ENCODE measurements at places on chromosomes 4 and X.

DNA sequence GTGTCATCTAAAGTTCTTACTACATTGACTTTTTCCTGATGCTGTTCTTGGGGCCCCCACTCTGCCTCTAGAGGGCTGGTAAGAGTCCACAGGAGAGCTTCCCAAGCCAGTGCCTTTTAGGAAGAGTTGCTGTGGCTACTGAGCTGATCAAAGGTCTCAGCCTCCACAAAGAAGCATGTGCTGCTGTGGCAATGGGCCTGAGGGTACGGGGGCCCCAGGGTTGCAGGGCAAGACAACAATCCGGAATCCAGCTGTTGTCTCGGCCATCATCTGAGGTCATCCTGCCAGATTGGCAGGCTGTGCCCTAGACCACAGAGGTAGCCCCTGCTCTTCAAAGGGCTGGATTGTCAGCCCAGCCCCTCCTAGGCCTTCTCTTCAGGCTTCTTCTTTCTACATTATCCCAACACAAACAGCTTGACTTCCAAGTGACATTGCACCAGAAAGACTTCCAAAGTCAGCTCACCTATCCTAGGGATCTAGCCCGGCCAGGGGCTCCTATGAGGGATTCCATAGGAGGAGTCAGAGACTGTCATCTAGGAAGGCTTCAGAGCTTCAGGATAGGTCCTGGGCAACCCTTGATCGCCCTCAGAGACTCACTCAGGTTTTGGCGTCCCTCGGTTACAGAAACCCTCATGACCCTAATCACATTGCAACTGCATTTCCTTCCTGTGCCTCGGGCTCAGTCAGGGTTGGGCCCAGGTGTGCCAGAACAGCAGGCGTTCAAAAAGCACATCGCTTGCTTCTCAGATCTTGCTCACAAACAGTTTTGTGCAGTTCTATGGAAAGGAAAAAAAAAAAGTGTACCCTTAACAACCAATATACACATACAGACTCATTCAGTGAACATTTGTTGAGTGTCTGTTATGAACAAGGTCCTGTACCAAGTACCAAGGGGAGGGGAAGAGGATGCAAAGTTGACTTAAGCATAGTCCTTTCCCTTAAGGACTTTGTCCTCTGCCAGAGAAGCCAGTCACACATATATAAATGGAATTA lies 27.8 kb downstream of the SLC25A5 start:
- DNase-seq, result no peak

- DNase-seq, result no peak
These were observed 1330.6 kb upstream of the ADGRL3 start for GRCh38 chr4:59869559-59869958.

DNA sequence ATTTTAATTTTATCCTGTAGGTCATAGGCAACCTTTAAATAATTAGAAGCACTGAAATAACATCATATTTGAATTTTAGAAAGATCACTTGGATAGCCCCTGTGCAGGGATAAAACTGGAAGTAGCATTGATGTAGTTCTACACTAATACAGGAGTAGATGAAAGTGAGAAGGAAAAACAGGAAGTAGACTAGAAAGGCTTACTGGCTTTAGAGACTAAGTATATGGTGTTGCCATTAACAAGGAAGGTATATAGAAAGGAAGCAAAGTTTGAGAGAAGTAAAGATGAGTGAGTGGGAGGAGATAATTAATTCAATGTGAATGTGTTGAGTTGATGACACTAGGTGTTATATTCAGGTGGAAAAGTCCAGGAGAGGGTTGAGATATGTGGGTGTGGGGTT lies 73.1 kb upstream of the EPGN start:
- DNase-seq, result no peak

GRCh38 chr4:27787195-27787594 lies 926.6 kb downstream of the STIM2 start:
- no peak for DNase-seq

- DNase-seq, result no peak
These were observed 1.6 kb downstream of the KCTD8 start for GRCh38 chr4:44446801-44447562.

- no peak for DNase-seq
These were observed 139.1 kb downstream of the GPC3 start for GRCh38 chrX:133846311-133846710.

- DNase-seq, result no peak
These were observed 90.7 kb downstream of the WFS1 start for GRCh38 chr4:6360385-6360784.

DNA sequence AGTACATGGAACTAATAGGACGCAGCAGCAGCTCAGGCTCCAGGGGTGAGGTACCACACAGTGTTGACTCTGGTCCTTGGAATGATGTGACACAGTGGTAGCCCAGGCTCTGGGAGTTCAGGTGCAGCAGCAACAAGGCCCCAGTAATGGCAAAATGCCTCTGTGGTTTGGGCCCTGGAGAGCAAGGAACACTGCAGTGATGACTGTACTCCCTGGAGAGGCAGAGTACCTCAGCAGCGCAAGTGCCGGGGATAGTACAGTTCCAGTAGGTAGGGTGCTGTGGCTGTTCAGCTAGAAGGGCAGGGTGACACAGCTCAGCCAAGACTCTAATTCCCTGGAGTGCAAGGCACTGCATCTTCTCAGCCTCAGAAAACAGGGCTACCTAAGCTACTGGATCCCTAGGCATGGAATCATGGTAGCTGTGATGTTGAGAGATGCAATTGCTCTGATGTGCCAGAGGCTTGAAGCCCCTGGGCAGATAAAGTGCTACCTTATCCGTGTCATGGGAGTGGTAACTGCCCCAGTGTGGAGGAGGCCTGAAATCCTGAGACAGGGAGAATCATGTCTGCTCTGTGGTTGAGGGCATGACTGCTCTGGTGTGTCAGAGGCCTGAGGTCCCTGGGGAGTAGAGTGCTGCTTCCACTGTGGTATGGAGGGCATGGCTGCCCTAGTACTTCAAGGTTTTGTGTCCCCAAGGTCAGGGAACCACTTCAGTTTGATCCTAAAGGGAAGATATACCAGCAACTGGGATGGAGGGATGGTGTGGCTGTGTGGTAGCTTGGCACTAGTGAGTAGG lies 55.2 kb downstream of the AREG start:
- no peak for DNase-seq

Measured in T-helper 9 cell (primary cell).